Stimulated activated CD4-positive, alpha-beta T cell treated with anti-CD3 and anti-CD28 coated beads, Interleukin-15, amount 100 ng/mL, for 1 hour (primary cell): ENCODE measurements at places on chromosomes 4 and X.

DNA sequence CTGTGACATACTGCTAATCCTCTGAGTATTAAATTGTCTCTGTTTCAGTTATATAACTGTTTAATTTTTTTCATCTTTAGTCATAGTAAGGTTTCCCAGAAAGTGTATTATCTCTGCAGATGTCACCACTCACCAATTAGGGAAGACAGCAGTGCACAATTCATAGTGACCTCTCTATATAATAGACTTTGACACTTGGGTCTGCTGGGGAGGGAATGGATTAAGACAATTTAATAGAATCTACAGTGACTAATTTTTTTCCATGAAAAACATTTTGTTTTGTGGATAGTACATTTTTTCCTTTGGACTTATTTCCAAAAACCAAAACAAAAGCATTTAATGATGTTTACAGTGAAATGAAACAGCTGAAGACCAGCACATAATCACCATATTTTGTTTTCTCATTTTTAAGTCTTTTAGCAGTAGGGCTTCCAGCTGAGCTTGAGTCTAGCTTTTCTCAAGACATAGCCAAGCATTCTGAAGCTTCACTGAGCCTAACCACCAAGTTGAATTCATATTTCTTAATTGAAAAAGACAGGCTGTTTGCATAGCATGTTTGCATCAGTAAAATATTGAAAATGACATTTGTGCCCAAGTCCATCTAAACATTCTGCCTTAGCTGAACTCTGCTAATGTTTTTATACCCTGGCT, 69.5 kb downstream of the PCDH19 start:
- no peak for DNase-seq

DNA sequence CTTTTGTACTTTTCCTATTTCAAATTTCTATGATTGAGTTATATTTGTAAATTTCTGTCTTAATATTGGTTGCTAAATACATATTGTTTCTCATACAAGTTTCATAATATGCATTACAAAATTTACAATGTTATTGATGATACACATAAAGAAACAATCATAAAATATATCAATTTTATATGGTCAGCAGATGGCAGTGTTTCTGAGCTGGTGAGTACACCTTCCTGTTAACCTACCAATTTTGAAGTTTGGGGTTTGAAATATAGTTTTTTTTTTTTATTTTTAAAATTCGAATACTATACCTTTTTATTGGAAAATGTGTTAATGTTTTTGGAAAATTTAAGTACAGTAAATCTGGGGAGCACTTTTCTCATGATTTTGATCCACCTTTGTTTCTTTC, 1953.1 kb upstream of the ADGRL3 start:
- DNase-seq: no peak

- DNase-seq: no peak
These were observed 37.5 kb downstream of the PIGG start for GRCh38 chr4:536351-536972.

DNA sequence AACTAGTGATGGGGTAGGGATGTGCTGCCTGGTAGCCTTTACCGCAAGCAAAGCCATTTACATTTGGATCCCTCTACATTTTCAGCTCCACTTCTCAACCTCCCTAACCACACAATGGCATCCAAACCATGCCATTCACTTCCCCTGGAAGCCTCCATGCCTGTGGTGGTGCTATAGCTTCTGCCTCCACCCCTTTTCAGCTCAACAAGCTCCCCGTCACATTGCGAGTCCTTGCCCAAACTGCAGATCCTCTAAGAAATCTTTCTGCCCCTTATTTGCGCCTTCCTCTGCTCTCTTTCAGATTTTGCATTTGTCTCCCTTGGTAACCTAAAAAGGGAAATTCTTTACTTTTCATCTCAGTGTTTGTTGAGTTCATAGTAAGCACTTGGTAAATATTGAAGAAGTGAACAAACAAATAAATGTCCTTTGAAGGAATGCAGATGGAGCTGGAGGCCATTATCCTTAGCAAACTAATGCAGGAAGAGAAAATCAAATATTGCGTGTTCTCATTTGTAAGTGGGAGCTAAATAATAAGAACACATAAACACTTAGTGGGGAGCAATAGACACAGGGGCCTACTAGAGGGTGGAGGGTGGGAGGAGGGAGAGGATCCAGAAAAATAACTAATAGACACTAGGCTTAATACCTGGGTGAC, 6.9 kb downstream of the CYTL1 start:
- no peak for DNase-seq

DNA sequence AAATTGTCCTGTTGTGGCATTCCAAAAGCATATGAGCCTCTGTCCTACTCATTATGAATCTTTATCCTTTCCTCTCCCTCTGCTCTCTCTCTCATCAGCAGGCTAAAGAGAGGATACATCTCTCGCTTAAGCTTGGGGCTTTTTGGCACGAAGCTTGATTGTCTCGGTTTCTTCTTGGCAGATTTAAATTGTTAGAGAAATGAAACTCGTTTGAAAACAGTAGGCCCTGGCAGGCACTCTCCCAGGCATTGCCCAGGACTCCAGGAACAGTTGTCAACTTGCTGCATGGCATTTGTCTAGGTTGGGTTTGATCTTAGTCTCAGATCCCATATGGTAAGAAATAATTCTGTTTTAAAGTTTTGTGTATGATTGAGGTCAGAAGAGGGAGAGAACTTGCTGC, 35.5 kb downstream of the NAA11 start:
- no peak for DNase-seq

- DNase-seq: no peak
These were observed 260.0 kb downstream of the GLUD2 start for GRCh38 chrX:121307449-121307848.
